Activated naive CD4-positive, alpha-beta T cell (primary cell): ENCODE measurements at places on chromosomes 1 and 21.

DNA sequence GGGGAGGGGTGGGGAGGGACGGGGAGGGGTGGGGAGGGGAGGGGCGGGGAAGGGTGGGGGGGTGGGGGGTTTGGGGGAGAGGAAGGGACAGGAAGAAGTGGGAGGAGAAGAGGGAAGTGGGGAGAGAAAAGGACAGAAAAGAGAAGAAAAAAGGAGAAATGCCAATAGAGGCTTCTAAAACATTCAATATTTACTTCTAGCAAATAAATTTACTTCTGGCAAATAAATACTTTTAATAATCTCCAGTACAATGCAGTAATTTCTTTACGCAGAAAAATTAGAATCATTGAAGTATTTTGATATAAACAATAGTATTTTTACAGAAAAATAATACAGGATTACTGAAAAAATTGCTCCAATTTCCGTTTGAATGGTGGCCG is 9.4 kb upstream of the GPR161 start:
- DNase-seq, result no peak

- no peak for DNase-seq
These were observed 42.8 kb downstream of the RCSD1 start for GRCh38 chr1:167672831-167673230.

- DNase-seq, result no peak
These were observed 10.3 kb upstream of the PHLDA3 start for GRCh38 chr1:201479201-201479730.

DNA sequence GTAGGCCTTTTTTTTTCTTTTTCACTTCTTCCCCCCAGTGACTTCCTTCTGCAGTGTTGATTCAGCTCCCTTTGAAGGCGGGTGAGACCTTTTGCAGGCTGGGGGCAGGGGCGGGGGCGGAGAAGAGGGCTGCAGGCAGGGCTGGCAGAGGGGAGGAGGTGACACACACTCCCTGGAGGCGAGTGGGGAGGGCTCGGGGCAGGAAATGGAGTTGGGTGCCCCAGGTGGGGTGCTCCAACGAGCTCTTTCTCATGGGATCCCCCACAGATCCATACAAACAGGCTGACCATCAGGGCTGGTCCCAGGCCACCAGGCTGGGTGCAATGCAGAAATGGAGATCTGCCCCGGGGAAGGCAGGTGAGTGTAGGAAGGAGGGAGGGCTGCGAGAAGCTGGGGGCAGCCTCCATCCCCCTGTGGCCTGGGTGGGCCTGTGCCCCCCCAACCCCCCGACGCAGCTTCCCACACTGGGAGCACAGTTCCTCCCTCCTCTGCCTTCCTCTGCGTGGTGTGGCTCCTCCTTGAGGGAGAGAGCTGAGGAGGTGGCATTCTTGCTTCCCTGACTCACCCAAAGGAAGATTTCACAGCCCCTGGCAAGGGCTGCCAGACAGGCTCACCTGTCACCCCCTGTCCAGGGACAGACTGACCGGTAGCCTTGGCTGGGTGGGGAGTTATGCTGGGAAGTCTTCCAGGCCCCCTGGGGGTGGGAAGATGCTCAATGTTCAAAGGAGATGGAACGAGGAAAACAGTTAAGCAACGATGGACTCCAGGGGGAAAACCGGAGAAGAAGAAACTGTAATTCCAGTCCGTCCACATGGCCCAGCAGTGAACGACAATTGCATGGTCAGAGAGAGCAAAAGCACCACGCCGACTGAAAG is 7.1 kb upstream of the ITGB2 start:
- peak; percentile 61 for DNase-seq

- DNase-seq, result no peak
These were observed 186.7 kb downstream of the FOXD2 start for GRCh38 chr1:47624531-47624930.

DNA sequence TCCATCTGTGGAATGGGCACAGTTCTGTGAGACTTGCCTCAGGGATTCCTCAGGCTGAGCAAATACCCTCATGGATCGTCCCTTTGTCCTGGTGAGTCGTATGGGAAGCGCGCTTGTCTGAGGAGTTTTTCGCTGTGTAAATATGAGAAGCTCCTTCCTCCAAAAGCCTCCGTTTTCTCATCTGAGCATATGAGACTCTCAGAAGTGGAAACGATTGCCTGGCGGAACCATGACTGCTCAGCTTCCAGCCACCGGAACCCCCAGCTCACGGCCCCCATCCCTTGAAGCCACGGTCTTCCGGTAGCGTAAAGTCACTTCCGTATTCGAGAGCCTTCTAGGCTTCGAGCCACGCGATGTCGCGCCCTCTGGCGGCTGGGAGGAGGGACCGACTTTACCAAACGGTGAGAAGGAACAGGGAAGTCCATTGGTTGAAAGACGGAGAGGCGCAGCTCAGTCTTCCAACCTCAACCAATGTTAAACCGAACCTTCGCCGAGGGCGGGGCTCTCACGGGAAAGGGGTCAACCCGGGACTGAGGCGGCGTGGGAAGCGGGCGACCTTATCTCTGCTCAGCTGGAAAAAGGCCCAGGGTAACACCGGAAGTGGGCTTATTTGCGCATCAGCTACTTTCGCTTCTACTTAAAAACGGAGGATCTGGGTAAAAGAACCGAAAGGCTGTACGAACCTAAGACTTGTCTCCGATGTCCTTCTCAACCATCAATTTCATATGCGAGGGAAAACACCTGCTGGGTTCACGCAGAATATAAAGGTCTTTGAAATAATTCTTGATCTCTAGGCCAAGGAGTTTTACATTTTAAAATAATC is 46.3 kb downstream of the AZIN2 start:
- peak; percentile 97 for DNase-seq

DNA sequence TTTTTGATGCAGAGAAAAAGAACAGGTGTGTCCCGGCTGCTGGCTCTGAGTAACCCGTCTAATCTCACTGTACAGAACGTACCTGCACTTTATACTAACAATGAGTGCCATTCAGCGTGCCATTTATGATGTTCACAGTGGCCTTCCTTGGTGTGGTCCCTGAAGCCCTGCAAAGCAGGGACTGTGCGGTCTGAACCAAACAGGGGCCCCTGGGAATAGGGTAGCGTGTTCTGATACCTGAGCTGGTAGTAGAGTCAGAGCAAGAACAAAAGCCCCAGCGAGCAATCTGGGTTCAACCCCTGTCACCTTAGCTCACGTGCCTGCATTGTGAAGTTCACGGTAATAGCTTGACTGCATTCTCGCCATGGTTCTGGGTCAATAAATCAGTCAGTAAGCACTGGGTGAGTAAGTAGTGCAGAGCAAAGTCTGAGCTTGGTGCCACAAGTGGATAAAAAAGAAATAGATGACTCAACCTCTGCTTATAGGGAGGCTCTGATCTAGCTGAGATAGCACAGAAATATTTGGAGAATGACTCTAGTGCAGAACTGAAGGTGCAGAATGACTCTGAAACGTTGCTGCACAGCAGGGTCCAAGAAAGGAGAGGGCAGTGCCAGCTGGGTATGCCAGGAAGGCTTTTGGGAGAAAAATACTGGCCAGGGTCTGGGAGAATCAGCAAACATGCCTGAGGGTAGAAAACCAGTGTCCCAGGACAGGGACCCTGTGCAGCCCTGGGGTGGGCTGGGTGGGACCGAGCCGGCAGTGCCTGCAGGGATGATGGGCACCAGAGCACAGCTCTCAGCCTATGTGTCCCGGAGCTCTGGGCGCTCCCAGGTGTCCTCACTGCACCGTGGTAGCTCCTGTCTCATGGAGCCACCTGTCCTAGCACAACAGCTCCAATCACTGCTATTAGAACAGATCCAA is 125.9 kb downstream of the RHOU start:
- no peak for DNase-seq

GRCh38 chr1:182292193-182292741 is 99.3 kb downstream of the GLUL start:
- DNase-seq, result no peak
